Vagina (tissue), 2 donors: ENCODE measurements at places on chromosomes 11 and 22.

- peak; percentile 79 for DNase-seq
Observed at GRCh38 chr11:10499874-10500601, 40.9 kb downstream of the RNF141 start.

DNA sequence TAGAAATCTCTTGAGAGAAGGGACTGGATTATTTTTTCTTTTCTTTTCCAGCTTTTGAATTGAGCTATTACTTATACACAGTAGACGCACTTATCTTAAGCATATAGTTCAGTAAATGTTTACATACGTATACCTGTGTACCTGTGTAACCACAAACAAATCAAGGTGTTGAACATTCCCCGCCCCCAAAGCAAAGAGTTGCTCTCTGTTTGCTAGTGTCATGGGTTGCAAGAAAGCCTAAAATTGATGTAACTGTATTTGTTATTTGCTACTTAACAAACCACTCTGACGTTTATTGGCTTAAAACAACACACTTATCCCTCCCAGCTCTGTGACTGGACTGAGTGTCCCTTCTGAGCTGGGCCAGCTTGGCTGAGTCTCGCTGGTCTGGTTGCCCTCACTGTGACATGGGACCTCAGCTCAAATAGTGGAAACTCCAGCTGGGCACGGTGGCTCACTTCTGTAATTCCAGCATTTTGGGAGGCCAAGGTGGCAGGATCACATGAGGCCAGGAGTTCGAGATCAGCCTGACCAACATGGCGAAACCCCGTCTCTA lies 25.4 kb upstream of the CABP2 start:
- no peak for DNase-seq

GRCh38 chr11:126102436-126102981 lies 39.8 kb upstream of the CDON start:
- DNase-seq: no peak

DNA sequence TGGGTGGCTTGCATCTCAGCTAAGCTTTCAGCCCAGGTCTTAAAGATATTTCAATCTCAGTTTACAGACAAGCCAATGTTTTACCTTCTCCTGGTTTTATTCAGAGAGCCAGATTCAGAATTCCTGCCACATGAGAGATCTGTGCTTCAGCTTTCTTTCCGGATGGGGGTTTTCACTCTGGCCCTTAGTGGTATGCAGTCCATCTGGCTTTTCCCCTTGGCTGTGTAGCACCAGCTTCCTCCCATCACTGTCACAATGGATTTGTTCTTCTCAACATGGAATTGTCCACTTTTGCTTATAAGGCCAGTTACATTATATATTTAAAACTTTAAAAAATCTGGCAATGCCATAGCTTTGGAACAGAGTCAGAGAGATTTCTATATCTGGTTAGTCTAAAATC lies 303.9 kb downstream of the ETS1 start:
- DNase-seq: no peak

GRCh38 chr11:77592727-77593126 lies 3.0 kb downstream of the AQP11 start:
- DNase-seq: no peak

GRCh38 chr22:49017482-49018329 lies 810.0 kb downstream of the BRD1 start:
- peak; percentile 87 for DNase-seq

DNA sequence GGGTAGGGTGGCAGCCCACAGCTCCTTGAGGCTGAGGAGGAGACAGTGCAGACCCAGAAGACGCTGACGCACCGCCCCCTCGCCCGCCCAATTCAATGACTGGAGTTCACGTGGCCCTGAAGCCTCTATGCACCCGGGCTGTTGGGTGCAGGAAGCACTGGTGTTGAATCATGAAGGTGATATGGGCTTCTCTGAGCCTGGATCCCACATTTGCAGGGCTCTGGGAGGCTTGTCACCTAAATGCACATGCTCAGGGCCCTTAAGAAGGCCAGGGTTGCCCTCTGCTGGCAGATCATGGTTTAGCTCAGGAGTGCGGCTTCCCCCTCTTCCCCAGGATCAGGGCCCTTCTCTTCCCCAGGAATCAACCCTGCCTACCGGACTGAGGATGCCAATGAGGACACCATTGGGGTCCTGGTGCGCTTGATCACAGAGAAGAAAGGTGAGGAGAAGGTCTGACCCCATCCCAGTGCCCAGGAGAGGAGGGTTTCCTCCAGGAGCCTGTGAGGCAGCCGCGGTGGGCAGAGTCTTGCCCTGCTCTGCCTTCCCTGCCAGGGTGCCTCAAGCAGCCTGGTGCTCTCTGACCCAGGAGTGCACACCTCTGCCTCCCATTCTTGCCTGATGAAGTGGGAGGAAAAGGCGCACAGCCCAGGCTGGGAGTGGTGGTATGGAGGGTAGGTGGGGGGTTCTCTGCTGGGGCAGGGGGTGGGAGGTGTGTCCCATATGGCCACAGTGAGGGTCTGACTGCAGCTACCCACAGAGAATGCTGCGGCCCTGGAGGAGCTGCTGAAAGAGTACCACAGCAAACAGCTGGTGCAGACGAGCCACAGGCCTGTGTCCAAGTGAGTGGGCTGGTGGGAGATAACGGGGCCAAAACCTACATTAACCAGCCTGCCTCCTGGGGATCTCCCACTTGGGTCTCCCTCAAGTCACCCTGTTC lies 17.5 kb downstream of the RELT start:
- DNase-seq: no peak

GRCh38 chr11:30798547-30799236 lies 212.5 kb upstream of the MPPED2 start:
- DNase-seq: no peak

DNA sequence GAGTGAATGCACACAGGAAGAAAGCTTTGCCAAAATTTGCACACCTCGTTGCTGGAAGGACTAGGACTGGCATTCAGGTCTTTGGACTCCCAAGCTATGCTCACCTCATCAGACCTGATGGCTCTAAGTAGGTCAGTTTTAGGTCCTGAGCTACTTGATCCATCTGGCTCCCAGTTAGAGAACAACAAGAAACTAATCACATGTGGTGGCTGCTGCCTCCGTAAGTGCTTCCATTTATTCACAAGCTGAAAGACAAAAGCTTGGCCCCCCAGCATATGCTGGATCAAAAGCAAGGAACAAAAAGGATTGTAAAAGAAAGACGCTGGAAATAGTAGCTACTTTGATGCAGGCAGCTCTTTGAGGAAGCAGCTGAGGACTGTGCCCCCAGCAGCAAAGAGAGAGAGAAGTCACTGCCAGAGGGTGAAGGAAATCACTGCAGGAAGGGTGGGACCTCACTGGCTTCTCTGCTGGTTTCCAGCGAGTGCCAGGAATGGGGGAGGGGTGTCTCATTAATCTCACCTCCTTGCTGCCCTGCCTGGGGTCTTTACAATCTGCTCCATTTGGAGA lies 268.9 kb downstream of the KIRREL3 start:
- DNase-seq: no peak

DNA sequence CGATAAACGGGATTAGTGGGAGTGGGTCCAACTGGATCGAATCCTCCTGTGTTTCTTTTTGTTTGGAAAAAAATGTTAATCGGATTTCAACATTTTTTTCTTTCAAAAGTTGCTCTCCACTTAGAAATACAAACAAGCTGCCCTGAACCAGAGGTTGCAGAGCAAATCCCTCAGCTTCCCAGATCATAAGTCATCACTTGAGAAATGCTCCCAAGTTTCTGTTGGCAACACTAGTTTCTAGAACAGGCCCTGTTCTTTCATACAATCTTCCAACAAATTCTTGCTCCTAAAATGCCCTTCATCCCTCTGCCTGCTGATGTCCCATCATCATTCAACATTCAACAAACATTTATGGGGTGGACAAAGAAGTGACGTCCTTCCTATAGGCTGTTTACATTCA lies 1.3 kb upstream of the MLC1 start:
- peak; percentile 86 for DNase-seq

DNA sequence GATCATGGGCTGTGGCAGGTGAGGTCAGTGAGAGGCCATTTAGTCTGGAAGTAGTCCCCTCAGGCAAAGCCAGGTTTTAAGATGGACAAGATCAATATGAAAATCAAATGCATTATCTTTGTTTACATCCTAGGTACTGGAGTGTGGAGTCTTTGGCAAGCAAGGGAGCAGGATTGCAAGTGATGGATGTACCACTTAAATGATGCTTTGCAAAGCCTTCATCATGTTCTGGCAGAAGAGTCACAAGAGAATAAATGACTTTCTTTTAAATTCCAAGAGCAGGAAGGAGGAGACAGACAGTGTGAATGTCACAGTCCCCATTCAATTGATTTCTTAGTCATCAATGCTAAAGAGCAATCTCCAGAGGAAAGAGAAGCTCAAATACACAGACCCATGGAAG lies 908.3 kb downstream of the FAM181B start:
- DNase-seq: no peak

- no peak for DNase-seq
Observed at GRCh38 chr22:29122041-29122440, 49.2 kb downstream of the KREMEN1 start.

DNA sequence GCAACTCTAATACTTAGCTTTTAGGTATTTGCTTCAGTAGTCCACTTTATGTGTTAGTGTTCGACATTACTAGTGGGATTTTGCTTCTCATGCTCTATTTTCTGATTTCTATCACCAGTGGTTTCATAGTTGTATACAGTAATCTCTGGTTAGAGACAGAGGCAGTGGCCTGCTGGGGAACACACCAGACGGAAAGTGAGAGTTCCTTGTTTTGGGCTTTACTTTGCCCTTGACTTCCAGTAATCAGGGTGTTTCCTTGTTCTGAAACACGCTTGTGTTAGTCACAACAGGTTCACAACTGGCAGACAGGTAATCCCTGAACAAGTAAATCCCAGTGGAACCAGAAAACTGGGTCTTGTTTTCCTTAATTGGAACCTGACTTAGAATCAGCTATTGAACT lies 56.0 kb downstream of the PACS1 start:
- DNase-seq: no peak

DNA sequence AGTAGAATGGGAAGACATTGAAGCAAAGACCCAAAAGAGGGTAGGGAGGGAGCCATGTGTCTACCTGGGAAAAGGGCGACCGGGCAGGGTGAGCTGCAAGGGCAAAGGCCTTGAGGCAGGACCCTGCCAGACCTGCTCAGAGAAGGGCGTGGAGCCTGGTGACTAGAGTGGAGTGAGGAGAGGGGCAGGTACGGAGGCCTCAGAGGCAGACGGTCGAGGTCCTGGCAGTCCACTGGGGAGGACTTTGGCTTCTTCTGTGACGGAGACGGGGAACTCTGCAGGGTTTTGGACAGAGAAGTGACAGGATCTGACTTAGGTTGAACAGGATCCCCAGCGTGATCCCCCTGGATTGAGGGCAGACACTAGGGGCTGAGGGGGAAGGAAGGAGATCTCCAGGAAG lies 12.9 kb downstream of the RIBC2 start:
- peak; percentile 71 for DNase-seq

DNA sequence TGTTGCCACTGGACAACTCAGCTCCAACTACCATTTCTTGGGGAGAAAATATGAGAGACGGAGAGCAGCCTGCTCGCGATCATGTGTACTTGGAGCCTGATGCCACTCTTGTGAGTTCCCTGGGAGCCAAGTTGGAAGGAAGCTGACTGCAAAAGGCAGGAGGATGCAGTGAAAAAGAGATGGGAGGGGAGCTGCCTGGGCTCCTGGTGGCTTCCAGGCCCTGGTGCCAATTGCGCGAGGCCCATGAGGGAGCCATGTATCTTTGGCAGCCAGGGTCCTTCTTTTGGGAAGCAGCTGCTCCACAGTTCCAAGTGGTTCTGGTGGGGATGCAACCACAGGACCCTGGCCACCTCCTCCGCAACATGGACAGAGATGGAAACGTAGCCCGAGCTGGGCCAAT lies 11.1 kb downstream of the C11orf91 start:
- no peak for DNase-seq

- DNase-seq: no peak
Observed at GRCh38 chr11:121391914-121392313, 60.2 kb upstream of the SORL1 start.

GRCh38 chr11:7060868-7061267 lies 27.9 kb upstream of the RBMXL2 start:
- DNase-seq: no peak

- DNase-seq: no peak
Observed at GRCh38 chr22:44403602-44404329, 91.0 kb upstream of the SHISAL1 start.

- DNase-seq: no peak
Observed at GRCh38 chr11:116793772-116794097, 2.1 kb upstream of the APOA5 start.

DNA sequence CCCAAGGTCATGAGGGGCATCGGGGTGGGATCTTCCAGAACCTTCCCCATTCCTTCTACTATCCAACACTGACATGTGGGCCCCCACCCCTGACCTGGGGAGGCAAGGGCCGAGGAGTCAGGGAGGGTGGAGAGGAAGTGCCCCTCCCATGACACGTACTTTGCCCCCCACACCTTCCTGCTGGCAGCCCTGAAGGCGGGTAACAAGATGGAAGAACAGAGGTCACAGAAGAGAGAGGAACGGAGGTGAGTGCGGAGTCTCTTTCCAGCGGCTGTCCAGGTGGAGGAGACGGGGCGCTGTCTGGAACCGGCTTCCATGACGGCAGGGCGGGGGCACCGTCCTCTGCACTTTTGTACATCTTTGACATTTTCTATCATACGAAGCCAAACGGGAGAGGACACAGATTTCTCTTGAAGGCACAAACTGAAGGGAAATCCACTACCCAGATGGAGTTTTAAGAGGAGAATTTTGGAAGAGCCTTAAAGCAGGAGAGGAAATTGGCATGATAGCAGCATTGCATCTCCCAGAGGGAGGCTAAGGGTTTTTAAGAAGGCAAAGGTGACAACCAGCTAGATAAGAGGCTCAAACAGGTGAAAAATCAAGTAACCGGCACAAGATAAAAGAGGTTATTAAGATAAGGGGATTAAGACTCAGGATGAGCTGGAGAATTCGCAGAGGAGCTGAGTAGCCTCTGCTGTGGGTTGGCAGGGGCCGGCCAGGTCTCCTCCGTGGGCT lies 16.7 kb downstream of the OSBPL5 start:
- DNase-seq: no peak

GRCh38 chr11:86698639-86699038 lies 26.2 kb upstream of the ME3 start:
- no peak for DNase-seq
